ENCODE measurements at places on chromosomes 1 and 21. TPM values are rescaled to one million over a fixed set of nuclear protein-coding genes. Genes with fewer than 3 reads are reported as not detected.
A peak's percentile ranks its signal among the peaks of the same experiment; 100 is the strongest.

UBR4 gene
- total RNA-seq: 125 TPM

IGSF8 gene
- 32.9 TPM for total RNA-seq

GPR89B gene
- total RNA-seq: 14.7 TPM

LCE1A gene
- total RNA-seq: not detected

MPL gene
- not detected for total RNA-seq

- DNase-seq: no peak
Measured at GRCh38 chr1:95321531-95321930, 87.5 kb downstream of the RWDD3 start.

GRCh38 chr1:119209596-119210295 lies 69.3 kb upstream of the WARS2 start:
- DNase-seq: no peak

DNA sequence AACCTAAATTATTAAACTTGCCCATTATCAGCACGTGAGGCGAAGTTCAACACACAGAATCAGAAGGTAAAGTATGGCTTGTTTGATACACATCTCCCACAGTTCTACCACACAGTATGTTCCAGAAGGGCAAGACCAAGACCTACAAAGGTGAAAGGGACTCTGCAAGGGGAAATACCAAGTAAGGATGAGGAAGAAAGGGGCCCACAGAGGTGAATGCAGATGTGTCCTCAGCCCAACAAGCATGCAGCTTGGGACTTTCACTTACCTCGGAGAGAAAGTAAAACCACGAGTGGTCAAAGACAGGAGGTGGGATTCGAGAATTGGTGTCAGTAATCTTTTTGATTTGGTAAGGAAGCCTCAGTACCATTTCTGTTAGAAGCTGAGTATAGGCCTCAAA lies 85.8 kb downstream of the UBR4 start:
- DNase-seq: no peak

- peak; percentile 53 for DNase-seq
Measured at GRCh38 chr21:31888936-31889371, 16.1 kb downstream of the HUNK start.

DNA sequence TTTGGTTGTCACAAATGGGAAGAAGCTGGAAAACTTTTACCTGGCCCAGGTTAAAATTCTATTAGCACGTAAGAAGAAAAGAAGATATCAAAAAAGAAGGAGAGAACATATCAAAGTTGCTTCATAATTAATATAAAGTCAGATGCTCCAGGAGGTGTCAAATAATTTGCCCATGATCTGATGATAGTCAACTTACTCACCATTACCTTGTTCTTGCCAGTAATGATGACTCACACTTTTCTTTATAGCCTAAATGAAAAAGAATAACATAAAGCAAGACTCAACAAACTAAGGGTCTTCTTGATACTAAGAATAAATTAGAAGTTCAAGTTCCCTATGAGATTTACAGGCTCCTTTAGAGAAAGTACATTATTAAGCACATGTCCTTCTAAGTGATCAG lies 580.4 kb downstream of the TTLL7 start:
- no peak for DNase-seq

DNA sequence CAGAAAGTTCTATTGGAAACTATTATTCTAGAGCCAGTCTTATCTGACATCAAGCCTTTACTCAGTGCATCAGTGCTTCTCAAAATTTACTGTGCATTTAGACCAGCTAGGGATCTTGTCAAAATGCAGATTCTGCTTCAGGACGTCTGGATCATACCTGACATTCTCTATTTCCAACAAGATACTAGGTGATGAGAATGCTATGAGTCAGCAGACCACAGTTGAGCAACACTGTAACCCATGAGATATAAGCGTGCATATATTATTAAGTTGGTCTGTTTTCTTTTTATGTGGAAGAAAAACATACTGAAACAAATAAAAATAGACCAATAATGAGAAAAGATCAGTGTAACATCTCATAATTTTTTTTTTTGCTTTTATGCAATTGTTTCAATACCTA lies 40.4 kb upstream of the KCNH1 start:
- no peak for DNase-seq

DNA sequence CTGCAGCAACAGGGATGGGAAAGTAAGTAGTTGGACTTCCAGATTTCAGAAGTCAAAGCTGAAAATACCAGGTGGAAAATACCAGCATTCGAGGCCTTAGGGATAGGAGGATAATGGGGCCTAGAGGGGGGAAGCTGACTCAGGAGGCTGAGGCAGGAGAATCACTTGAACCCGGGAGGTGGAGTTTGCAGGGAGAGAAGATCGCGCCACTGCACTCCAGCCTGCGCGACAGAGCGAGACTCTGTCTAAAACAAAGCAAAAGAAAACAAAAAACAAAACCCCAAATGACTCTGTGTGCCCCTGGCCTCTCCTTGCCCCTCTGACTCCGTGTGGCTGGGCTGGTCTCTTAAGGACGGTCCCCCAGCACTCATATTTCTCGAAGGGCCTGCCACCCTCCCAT lies 3.4 kb downstream of the SH2D2A start:
- no peak for DNase-seq

- DNase-seq: no peak
Measured at GRCh38 chr1:70210820-70211219, 5.4 kb upstream of the LRRC40 start.

DNA sequence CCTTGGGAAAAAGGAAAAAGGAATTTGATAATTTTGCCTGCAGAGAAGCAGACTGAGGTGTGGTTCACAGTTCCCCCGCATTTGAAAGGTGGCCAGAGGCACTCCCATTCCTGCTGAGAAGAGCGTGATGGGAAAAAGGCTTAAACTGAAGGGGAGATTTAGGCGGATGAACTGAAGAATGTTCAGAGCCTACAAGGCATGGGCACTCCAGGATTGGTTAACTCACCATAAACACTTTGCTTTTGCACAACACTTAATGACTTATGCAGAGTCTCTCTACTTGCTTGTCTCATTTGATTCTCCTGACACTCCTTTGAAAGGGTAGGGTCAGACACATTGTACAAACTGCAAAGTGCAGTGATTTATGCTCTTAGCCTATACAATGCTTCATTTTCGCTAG lies 119.6 kb upstream of the RUNX1 start:
- no peak for DNase-seq

- no peak for DNase-seq
Measured at GRCh38 chr1:118821801-118822200, 166.3 kb downstream of the TBX15 start.
